CD14-positive monocyte (primary cell): ENCODE measurements at places on chromosomes 5 and 9.

- no peak for DNase-seq
- no peaks in the 10 kb centered on the region for H3K4me1 ChIP-seq
- no peaks in the 10 kb centered on the region for H3K36me3 ChIP-seq
- no peaks in the 10 kb centered on the region for H3K27me3 ChIP-seq
- no peak overlapping the region for H3K4me3 ChIP-seq
Measured at GRCh38 chr5:10123254-10123989, 126.3 kb downstream of the ATPSCKMT start.

DNA sequence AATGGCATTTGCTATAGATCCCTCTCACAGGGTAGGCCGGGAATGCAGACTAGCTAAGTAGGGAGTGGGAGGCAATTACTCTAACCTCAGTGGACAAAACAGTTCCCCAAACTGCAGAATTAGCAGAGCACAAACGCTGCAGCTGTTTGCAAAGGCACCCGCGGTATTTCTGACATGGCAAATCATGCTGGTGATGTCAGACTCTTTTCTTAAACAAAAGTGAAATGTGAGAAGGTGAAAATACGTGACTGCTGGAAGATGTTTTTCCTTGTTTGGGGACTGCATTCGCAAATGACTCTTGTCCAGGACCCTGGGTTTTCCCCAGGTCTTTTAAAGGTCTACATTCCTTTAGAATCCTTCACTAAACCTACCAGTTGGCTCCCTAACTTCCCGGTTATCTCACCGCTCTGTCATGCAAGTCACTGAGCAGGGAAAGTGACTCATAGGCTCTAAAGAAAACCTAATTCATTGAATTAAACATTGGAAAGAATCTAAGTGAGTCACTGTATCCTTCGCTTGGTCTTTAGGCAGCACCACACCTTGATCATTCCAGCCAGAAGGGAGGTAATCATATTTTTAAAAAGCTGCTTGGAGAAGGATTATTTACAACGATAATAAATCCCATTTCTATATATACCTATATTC lies 91.5 kb upstream of the DNAH5 start:
- H3K4me3 ChIP-seq, result no peak overlapping the region
- no peaks in the 10 kb centered on the region for H3K36me3 ChIP-seq
- DNase-seq, result peak; percentile 3
- H3K4me1 ChIP-seq, result peaks cover 6% of the 10 kb centered on the region

GRCh38 chr5:69000216-69000919 lies 93.4 kb upstream of the SLC30A5 start:
- no peak overlapping the region for H3K4me3 ChIP-seq
- no peaks in the 10 kb centered on the region for H3K4me1 ChIP-seq

DNA sequence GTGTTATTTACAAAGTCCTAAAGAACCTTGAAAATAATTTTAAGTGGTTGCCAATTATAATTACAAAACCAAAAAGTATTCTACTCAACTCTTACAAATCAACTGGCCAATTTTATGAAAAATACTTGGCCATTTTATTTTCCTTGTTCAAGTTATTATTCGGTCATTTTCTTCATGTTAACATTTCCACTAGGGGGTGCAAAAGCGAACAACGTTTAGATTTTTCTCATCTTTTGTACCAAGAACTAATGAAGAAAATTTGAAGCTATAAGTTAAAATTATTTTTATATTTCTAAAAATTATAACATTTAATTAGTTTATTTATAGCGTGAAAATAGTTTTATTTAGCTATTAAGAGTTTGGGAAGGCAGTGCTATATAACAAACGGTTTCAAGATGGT lies 1453.3 kb downstream of the MAT2B start:
- no peaks in the 10 kb centered on the region for H3K4me1 ChIP-seq
- no peaks in the 10 kb centered on the region for H3K27me3 ChIP-seq
- no peak overlapping the region for H3K27ac ChIP-seq
- H3K36me3 ChIP-seq, result no peaks in the 10 kb centered on the region
- no peak overlapping the region for H3K4me3 ChIP-seq

- H3K27me3 ChIP-seq, result no peaks in the 10 kb centered on the region
- H3K27ac ChIP-seq, result no peak overlapping the region
- no peaks in the 10 kb centered on the region for H3K36me3 ChIP-seq
Measured at GRCh38 chr5:159340511-159340910, 10.2 kb upstream of the IL12B start.

DNA sequence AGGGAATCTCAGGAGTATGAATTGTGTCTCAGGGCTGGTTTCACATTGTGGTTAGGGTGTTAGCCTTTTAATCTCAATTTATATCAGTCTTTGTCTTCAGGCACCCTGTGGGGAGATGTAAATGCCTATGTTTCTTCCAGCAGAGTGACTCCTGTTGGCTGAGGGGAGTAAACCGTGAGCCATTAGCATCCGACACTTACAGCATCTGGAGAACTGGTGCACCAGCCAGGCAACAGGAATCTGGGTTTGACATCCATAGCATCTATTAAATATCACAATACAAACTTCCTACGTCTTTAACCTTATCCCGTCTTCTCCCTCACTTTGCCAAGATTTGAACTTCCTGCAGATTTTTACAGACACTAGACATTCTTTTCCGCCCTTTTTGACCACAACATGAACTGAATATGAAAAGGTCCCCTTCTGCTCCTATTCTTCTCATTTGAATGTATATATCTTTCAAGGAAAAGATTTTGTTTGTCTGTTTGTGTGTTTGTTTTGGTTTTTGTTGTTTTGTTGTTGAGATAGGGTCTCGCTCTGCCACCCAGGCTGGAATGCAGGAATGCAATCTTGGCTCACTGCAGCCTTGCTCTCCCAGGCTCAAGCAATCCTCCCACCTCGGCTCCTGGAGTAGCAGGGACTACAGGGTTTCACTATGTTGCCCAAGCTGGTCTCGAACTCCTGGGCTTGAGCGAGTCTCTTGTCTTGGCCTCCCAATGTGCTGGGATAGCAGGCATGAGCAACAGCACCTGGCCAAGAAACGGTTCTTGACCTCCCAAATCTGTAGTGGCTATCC lies 626.2 kb downstream of the TLR4 start:
- H3K27ac ChIP-seq, result no peak overlapping the region
- no peaks in the 10 kb centered on the region for H3K36me3 ChIP-seq
- H3K4me3 ChIP-seq, result no peak overlapping the region
- no peaks in the 10 kb centered on the region for H3K27me3 ChIP-seq
- no peak for DNase-seq
- H3K4me1 ChIP-seq, result no peaks in the 10 kb centered on the region
